ENCODE measurements at places on chromosomes 5 and 9. TPM values are rescaled to one million over a fixed set of nuclear protein-coding genes. Genes with fewer than 3 reads are reported as not detected.

ICE1 gene
- total RNA-seq, result 37.6 TPM

TMC1 gene
- total RNA-seq, result not detected

NUTM2F gene
- not detected for total RNA-seq

ANKDD1B gene
- total RNA-seq, result 0.30 TPM

RPP25L gene
- total RNA-seq, result 5.7 TPM

PROB1 gene
- total RNA-seq, result 0.25 TPM

LECT2 gene
- total RNA-seq, result not detected

PCDHGA6 gene
- total RNA-seq, result not detected

ECM2 gene
- not detected for total RNA-seq

ZNF366 gene
- 0.06 TPM for total RNA-seq

TAS2R1 gene
- total RNA-seq, result not detected

HAVCR2 gene
- total RNA-seq, result 1.8 TPM

PBX3 gene
- total RNA-seq, result 25.3 TPM

SLC28A3 gene
- not detected for total RNA-seq

OSTF1 gene
- 32.8 TPM for total RNA-seq

FSD1L gene
- total RNA-seq, result 0.38 TPM

SERF1A gene
- 6.8 TPM for total RNA-seq

IQGAP2 gene
- 58.8 TPM for total RNA-seq

SLC34A1 gene
- total RNA-seq, result not detected

OR1Q1 gene
- not detected for total RNA-seq

BTNL3 gene
- total RNA-seq, result not detected

GMCL2 gene
- total RNA-seq, result not detected

NIPAL4 gene
- total RNA-seq, result 0.45 TPM

TNC gene
- total RNA-seq, result 0.03 TPM

IL11RA gene
- total RNA-seq, result 117 TPM

PAEP gene
- not detected for total RNA-seq

C1QTNF2 gene
- not detected for total RNA-seq

SLC1A1 gene
- 0.11 TPM for total RNA-seq

PLEKHG4B gene
- total RNA-seq, result 0.36 TPM

PCDHA12 gene
- total RNA-seq, result not detected

ITGA1 gene
- 1.3 TPM for total RNA-seq

WNK2 gene
- 0.22 TPM for total RNA-seq

GPX8 gene
- not detected for total RNA-seq

ELL2 gene
- 98.1 TPM for total RNA-seq

PDE8B gene
- total RNA-seq, result 0.27 TPM

LURAP1L gene
- not detected for total RNA-seq

CD72 gene
- 3.6 TPM for total RNA-seq

EHMT1 gene
- total RNA-seq, result 87.8 TPM

NPDC1 gene
- 15.3 TPM for total RNA-seq

EIF4E1B gene
- total RNA-seq, result not detected

FAM153A gene
- total RNA-seq, result 115 TPM

AFAP1L1 gene
- total RNA-seq, result 0.47 TPM

OCLN gene
- total RNA-seq, result 5.5 TPM

FAM151B gene
- total RNA-seq, result 0.33 TPM

MVB12B gene
- 14.3 TPM for total RNA-seq

STING1 gene
- 168 TPM for total RNA-seq

SPINK6 gene
- not detected for total RNA-seq

Measured in CD4-positive, alpha-beta T cell (primary cell).